Frontal cortex (tissue), 4 donors: ENCODE measurements at places on chromosomes 13 and 19.

GRCh38 chr13:80030491-80030890 is 310.4 kb downstream of the SPRY2 start:
- DNase-seq: no peak

DNA sequence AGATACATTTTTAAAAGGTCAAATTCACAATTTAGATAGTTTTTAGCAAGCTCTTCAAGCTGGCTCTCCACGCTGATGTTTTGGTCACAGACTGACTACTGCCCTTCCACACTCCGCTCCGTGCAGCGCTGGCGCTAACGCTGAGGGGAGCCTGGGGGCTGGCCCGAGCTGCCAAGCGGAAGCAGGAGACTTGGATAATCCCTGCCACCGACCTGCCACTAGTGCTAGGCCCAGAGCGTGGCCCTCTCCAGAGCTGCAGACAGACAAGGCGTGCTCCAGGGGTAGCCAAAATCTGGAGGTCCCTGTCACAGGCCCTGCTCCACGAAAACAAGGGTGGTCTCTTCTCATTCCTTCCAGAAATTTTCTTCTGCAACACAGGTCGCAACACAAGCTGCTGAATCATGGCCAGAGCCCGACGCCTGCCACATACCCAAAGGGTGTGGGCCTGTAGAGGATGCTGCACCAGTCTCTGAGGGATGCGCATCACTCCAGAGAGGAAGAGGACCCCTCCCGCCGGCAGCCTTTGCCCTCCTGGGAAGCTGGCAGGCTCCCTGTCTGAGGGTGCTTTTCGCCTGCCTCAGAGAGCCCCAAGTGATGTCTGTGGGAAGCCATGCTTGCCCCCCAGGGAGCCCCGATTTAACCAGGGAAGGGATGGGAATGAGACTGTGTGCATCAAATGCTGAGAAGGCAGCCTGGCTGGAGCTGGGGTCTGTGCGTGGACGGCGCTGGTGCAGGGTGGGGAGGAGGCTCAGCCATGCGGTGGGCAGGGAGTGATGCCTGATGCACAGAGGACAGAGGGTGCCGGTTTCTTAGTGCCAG is 21.6 kb downstream of the CAPS start:
- no peak for DNase-seq

DNA sequence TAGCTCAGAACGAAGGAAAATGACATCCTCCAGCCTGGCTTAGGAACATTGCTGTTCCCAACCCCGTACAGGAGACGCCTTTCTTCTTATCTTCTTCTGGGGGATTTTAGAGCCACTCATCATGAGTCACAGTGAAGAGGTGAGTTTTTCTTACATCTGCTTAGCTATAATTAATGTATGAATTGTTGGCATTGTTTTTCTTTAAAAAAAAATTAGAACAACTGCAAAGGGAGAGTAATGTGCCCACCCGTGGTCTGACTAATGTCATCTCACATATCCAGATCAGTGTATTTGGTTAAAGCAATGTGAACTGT is 310.6 kb upstream of the TSHZ3 start:
- no peak for DNase-seq

GRCh38 chr19:34274284-34274826 is 20.0 kb downstream of the GARRE1 start:
- no peak for DNase-seq

GRCh38 chr19:5358173-5358800 is 17.7 kb upstream of the PTPRS start:
- DNase-seq: no peak

GRCh38 chr19:33639035-33639681 is 17.4 kb downstream of the CHST8 start:
- no peak for DNase-seq

- DNase-seq: no peak
Measured at GRCh38 chr19:2275588-2276428, 6.2 kb downstream of the PEAK3 start.

DNA sequence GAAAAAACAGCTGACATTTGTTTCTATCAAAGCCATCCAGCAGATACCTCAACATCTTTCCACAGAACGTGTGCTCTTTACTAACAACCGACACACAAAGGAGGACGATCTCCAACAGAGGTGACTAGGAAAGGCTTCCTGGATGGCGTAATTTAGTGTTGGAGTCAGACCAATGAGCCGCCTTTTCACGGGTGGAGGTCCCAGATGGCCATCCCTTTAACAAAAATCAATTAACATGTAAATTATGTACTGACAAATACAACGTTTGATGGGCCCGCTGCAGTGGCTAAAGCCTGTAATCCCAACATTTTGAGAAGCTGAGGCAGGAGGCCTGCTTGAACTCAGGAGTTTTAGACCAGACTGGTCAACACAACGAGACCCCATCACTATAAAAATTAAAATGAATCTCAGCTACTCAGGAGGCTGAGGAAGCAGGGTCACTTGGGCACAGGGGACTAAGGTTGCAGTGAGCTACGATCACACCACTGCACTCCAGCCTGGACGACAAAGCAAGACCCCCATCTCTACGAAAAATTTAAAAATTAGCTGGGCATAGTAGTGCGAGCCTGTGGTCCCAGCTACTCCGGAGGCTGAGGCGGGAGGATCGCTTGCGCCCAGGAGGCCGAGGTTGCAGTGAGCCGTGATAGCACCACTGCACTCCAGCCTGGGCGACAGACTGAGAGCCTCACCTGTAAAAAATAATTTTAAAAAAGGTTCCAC is 1.2 kb upstream of the DPY19L3 start:
- no peak for DNase-seq

DNA sequence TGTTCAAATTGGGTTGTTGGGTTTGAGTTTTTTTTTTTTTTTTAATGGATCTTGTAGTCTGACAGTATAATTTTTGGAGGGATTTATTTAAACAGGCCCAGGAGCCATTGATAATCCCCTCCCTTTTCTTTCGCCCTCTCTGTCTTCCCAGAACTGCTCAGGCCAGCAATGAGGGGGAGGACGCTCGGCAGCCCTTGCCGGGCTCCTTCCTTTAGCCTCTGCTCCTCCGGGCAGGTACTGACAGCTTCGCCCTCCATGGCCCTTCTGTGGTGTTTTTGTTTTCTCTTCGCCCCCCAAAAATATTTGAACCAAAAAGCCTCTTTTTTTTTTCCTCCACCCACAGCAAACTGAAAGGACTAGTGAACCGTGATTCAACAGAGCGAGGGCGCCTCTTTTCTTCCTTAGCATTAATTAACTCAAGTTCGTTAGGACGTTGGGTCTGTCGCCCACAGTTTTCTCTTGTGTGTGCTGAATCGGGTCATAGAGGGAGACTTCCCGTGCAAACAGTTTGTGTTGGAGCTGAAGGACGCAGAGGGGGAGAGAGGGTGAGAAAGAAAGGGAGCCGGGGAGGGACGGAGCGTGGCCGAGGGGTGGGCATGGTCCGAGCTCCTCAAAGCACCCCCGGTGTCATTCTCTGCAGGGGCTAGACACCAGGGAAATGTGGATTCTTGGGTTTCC is 21.5 kb downstream of the NFIX start:
- no peak for DNase-seq

DNA sequence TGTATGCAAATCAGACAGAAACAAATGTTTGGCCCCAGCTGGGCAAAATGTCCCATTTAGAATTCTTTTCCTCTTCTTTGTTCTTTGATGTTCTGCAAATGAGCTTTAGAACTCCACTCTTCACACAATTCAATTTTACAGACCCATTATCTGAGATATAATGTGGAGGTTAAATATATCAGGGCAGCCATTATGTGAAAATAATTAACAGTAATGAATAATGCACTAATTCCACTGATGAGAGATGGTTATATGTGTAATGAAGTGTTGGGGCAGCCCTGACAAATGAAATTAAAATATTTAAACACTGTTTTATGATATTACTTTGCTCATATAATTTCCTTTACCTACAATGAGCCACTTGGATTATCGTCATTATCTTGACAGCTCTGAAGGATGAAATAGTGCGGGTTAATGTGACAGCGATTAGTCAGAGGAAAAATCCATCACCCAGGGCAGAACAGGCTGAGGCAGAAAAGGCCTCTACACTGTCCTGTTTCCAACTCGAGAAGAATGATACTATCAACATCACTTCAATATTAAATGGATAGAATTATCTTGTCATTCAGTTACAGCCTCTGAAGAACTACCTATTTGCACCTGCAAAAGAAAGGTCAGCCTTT is 321.1 kb downstream of the RBM26 start:
- no peak for DNase-seq

- no peak for DNase-seq
Measured at GRCh38 chr13:51804295-51805172, 571 bp upstream of the DHRS12 start.
